ENCODE measurements at places on chromosomes 6 and 20. TPM values are rescaled to one million over a fixed set of nuclear protein-coding genes. Genes with fewer than 3 reads are reported as not detected.

Gene SLC52A3
- total RNA-seq: not detected

Gene SNAI1
- total RNA-seq: 0.40 TPM

Gene COQ3
- 19.7 TPM for total RNA-seq

Gene MTFR2
- total RNA-seq: 23.2 TPM

Gene KCNK16
- total RNA-seq: not detected

Gene STMND1
- total RNA-seq: not detected
